ENCODE measurements at places on chromosomes 3 and 15.

GRCh38 chr3:72657666-72658065 lies 190.6 kb downstream of the SHQ1 start:
- DNase-seq, result peak; percentile 2

DNA sequence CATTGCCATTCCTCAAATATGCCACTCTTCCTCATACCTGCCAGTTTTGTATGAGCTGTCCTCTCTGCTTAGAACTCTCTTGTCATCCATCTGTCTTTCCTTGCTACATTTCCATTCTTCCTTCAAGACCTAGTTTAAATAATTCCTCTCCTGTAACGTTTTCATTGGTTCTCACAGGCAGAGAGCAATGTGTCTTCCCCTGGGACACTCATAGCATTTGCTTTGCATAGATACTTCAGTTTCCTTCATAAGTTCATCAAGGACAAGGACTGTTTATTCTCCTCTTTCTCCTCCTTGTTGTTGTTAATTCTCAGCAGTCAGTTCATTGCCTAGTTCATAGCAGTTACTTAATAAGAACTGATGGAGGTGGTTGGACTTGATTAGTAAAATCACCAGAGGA lies 10.5 kb downstream of the NR2C2 start:
- DNase-seq, result no peak

- DNase-seq, result no peak
Observed at GRCh38 chr3:194715022-194715800, 29.5 kb downstream of the FAM43A start.

DNA sequence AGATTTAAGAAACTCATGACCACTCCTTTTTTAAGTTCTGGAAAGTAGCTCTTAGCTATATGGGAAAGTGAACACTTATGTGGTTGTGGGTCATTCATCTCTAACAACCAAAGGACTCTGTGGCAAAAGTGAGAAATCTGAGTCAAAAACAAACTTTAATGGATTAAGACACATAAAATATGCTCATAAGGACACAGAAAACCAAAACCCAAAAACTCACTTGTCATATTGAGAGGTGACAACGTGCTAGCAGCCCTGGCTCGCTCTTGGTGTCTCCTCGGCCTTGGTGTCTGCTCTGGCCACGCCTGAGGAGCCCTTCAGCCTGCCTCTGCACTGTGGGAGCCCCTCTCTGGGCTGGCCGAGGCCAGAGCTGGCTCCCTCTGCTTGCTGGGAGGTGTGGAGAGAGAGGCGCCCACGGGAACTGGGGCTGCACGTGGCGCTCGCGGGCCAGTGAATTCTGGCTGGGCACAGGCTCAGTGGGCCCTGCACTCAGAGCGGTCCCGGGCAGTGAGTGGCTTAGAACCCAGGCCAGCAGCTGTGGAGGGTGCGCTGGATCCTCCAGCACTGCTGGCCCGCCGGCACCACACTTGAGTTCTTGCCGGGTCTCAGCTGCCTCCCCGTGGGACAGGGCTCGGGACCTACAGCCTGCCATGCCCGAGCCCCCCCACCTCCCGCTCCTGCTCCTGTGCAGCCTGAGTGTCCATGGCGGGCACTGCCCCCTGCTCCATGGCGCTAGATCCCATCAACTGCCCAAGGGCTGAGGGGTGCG lies 30.3 kb upstream of the SKIL start:
- no peak for DNase-seq

DNA sequence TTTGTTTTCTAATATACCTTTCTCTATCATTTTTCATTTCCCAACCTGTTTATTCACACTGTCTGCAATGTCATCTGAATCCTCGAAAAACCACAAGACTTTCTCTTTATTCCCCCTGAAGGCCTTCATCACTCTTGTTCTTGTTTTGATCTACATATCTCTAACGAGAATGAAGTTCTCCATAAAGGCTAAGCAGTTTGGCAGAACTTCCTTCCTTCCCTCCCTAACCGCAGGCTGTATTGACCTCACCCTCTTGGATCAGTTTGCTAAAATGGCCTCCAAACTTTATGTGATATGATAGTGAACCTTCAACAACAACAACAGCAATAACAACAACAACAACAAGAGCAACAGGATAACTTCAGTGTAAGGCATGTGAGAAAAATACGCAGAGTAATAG lies 392.8 kb downstream of the TIGIT start:
- DNase-seq, result peak; percentile 85

GRCh38 chr3:154886437-154886836 lies 193.7 kb upstream of the MME start:
- DNase-seq, result no peak

DNA sequence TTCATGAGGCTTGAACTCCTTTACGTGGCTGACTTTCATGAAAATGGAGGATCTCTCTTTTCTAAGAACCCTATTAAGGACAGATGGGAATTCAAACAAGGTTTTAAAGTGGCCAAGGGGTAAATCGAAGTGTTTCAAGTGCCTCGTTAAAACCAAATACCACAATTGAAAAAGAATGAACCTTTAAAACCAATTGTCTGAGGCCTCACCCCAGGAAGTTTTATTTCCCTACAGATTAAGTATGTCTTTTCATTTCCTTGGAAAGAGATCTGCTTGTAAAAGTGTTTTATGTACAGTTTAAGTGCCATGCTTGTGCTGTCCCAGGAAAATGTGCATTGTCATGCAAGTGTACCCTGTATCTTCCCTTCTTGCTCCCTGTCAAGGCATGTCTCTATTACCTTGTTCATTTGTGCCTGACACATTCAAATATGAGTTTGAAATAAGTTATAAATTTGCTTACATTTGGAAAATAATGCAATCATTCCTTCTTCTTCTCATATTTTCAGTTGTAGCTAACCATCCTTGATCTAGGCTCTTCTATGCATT lies 138.7 kb downstream of the ZPLD1 start:
- no peak for DNase-seq

- DNase-seq, result no peak
Observed at GRCh38 chr15:65416845-65417416, 5.8 kb downstream of the IGDCC4 start.

DNA sequence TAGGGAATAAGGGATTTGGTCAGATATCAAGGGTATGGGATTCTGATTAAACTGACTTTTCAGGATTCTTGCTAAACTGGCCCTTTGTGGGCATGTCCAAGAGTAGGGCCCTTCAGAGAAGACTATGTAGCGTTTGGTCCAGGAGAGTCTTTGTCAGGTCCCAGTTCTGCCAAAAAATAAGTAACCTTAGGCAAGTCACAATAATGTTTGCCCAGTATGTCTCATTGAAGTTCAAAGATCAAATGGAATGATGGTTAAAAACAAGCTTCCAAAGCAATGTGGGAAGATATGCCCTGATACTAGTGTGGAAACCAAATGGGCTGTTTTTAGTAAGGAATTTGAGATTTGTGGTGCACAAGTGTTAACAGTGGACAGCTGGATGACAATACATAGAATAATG lies 454.4 kb downstream of the WDR72 start:
- no peak for DNase-seq

DNA sequence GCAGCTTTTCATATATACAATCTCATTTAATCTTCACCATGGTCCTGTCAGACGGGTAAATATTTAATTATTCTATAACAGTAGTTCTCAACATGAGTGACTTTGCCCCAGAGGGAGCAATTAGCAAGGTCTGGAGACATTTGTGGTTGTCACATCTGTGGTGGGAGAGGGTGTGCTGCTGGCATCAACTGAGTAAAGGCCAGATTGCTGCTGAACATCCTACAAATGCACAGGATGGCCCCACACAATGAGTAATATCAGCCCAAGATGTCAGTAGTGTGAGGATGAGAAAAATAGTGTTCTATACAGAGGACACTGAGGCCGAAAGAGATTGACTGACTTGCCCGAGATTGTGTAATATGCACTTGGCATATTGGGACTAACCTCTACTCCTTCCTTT lies 156.0 kb downstream of the AGBL1 start:
- no peak for DNase-seq

DNA sequence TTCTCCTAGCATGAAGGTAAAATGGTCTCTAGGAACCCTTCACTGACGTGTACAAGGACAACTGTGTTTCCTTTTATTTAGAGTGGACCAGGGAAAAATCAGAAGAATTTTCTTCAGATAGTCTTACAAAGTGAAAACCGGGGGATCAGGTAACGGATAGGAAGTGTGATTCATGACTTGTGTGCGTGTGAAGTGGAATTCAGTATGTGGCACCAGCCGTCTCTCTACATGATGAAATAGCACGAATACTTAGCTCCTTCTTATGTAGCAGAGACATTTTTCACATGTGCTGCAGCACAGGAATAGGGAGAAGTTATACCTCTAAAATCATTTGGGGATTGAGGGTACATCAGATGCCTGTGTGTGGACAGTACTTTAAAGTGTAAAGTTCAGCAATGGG lies 159.2 kb downstream of the MEX3B start:
- no peak for DNase-seq

- DNase-seq, result no peak
Observed at GRCh38 chr3:134201201-134202130, 49.2 kb downstream of the RYK start.

DNA sequence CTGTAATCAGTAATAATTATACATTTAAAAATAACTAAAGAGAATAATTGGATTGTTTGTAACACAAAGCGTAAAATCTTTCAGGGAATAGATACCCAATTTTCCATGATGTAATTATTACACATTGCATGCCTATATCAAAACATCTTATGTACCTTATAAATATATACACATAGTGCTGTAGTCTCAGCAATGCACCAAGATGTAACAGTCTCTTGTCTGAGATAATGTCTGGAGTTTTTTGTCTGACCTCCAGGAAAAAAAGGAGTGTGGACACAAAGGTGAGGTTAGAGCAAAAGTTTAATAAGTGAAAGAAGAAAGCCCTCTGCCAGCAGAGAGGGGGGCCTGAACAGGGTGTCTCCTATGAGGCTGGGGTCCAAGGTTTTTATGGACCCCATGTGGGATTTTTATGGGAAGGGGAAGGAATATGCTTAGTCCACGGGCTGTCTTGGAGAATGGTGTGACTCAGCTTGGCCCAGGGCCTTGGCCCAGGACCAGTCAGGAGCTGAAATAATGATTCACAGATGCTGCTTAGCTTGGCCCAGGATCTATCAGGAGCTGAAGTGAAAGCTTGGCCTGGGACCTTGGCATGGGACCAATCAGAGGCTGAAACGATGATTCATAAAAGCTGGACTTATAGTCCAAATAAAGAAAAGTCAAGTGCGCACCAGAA lies 545.0 kb downstream of the ZPLD1 start:
- DNase-seq, result peak; percentile 5

GRCh38 chr3:124859025-124859424 lies 28.1 kb downstream of the ITGB5 start:
- no peak for DNase-seq

GRCh38 chr15:72866182-72866581 lies 82.6 kb upstream of the ADPGK start:
- no peak for DNase-seq

DNA sequence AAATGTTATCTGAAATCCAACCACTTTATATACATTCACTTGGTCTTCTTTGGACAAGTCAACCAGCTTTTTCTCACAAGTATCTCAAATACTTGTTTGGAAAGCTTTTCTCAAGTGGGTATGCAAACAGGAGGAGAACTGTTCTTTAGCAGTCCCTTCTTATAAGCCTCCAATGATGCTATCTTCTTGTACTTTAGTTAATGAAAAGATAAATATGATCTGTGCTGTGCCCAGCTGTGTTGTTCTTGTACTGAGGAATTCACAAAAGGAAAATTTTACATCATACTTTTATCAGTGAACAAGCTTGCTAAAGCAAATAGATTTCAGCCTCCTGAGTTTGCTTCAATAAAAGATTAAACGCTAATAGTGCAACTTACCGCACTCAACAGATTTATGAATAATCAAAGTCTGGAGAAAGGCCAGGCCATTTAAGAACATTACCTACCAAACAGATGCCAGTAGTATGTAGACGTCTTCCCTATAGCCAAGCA lies 395.2 kb downstream of the MECOM start:
- DNase-seq, result no peak

DNA sequence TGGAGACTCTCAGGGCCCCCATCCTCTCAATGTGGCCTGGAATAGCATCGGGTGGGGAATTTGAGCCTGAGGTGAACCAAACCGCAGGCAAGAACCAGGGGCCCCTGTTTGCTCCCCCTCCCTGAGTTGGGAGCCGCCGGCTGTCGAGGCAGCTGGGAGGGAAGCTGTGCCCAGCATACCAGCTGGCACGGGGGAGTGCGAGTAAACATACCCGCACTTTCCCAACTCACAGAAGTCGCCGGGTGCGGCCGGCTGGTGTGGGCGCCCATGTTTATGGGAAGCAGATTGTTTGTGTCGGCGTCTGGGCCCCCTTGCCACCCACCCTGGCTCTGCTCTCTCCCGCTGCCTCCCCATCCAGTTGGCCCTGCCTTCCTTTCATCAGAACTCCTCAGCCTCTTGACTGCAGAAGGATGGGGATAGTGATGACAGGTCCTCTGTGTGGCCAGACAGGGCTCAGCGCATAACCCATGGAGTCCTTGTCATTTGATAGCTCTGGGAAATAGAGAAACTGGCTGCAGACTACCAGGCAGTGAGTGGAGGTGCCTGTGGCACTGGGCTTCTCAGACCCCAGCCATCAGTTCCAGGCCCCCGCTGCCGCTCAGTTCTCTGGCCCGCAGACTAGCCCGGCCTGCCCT lies 60.4 kb downstream of the CACNA2D2 start:
- no peak for DNase-seq

- DNase-seq, result no peak
Observed at GRCh38 chr3:111392894-111393398, 149.1 kb upstream of the CD96 start.

DNA sequence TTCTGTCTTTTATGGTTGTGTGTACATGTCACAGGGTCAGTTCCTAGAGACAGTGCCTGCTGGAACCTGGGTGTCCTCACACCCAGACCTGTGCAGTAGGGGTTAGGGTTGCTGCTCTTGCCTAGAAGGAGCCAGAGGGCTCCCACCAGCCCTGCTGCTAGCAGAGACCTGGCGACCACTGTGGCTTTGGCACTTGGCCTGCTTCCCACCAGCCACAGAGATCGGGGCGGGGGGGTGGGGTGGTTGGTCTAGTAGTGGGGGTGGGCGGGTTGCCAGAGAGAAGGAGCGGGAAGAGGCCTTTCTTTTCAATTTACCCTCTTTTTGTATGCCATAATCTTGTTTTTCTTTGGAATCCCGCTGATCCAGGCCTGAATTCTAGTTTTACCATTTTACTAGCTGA lies 29.4 kb downstream of the EEFSEC start:
- peak; percentile 10 for DNase-seq

- no peak for DNase-seq
Observed at GRCh38 chr15:31278544-31279220, 48.0 kb upstream of the KLF13 start.

GRCh38 chr15:71224024-71224423 lies 108.8 kb downstream of the THSD4 start:
- no peak for DNase-seq

DNA sequence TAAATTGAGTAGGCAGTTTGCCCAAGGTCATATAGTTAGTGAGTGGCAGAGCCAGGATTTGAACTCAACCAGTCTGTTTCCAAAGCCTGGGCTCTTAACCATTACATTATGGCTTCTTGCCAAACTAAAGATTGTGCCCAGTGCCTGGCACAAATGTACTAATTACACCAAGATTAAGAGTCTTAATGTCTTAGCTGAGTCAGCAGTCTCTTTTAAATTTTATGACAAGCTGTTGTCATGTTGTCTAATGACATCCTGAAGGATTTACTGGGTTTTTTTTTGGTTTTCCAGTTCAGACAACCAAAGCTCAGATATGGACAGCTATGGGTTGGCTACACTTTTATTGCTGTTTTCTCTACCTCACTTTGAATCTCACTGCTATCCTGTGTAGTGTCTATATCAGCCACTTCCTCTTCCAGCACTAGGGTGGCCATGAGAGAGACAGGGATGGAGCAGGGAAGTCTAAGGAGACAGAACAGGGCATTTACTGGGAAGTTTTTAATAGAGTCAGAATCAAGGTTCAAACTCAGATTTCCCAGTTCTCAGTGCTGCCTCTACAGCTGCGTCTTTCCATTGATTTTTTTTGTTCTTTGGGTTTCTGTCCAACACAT lies 10.5 kb downstream of the FBXL2 start:
- no peak for DNase-seq

- DNase-seq, result no peak
Observed at GRCh38 chr3:126208182-126208581, 27.8 kb upstream of the ALDH1L1 start.
